Right ventricle myocardium inferior (tissue), 1 donor: ENCODE measurements at places on chromosomes 1 and 21. TPM values are rescaled to one million over a fixed set of nuclear protein-coding genes. Genes with fewer than 3 reads are reported as not detected.

The NTRK1 gene
- 2.4 TPM for total RNA-seq

The RAB42 gene
- total RNA-seq, result 1.6 TPM

The ITPKB gene
- 24.8 TPM for total RNA-seq

The AMY2A gene
- not detected for total RNA-seq

The SEMA6C gene
- 57.6 TPM for total RNA-seq

- DNase-seq, result no peak
Measured at GRCh38 chr1:113534130-113534817, 144.0 kb downstream of the MAGI3 start.

- no peak for DNase-seq
Measured at GRCh38 chr1:204349602-204350001, 10.1 kb downstream of the PLEKHA6 start.

DNA sequence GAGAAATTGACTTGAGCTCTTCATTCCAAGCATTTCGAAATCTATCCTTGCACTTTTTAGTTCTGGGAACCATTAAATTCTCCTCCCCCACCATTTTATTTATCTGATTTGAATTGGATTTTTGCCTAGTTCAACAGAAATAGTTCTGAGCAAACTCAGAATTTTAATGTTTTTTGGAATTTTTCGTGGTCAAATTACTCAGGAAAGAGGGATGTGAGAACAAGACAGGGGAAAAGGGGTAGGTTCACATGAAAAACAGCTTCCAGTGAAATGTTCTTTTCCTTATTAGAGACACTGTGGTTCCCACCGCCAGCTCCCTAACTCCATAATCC is 5.7 kb upstream of the ZNF697 start:
- no peak for DNase-seq

- no peak for DNase-seq
Measured at GRCh38 chr1:30409476-30410152, 313.8 kb downstream of the MATN1 start.

DNA sequence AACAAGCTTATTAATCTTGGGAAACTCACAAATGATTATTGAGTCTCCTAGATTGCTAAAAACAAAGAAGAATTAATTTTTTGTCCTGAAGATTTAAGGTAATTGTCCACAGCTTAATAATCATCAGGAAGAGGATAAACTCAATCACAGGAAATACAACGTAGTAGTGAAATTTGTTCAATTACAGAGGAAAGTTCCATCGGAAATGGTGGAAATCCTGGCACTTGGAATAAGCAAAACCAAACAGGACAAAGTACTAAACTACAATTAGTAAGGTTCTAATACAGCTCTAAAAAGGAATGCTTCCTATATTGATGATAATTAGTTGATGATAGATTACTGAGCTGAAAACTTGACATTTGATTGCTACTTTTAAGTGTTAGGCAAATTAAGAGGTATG is 485.4 kb downstream of the USP25 start:
- DNase-seq, result no peak

DNA sequence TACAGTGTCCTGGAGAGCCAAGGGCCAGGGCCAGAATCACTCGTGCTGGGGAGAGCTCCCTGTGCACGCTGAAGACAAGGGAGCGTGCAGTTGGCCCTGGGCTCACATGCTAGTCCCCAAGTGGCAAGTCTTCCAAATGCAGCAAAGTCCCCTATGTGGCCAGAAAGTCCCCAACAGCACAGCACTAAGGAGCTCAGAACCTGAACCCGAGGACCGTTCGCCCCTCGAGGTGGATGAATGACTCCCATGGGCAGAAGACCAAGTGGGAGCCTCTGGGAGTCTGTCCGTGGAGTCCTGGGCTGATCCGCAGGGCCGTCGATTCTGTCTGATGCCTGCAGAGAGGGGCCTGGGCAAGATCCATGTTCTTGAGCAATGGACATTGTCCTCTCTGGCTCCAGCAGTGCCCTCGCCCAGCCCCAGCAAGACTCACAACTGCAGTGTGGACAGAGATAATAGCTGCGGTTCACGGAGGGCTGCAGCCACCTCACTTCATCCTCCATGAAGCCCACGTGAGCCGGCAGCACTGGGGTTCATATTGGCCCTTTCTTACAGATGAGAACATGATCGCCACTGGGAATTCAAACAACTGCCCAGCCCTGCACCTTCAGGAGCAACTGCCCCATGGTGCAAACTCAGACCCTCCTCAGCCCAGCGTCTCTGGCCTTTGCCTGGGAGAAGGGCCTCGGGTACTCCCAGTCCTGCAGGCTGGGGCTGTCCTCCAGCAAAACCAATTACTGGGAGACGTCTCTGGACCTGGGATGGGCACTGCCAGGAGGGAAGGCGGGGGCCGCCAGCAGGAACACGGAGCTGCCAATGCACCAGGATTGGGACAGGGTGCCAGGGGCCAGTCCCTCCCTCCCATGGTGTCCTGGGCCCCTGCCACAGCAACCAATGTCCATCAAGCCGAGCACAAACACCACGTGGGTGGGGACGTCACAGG is 243.7 kb downstream of the NPHP4 start:
- DNase-seq, result no peak

GRCh38 chr1:209924390-209924789 is 13.6 kb upstream of the SYT14 start:
- DNase-seq, result no peak

- no peak for DNase-seq
Measured at GRCh38 chr1:36590264-36590663, 107.6 kb upstream of the CSF3R start.

- DNase-seq, result no peak
Measured at GRCh38 chr1:41341772-41342562, 19.3 kb upstream of the FOXO6 start.

GRCh38 chr1:116334015-116334547 is 39.0 kb upstream of the ATP1A1 start:
- DNase-seq, result peak; percentile 46
